ENCODE measurements at places on chromosomes 5 and 9. TPM values are rescaled to one million over a fixed set of nuclear protein-coding genes. Genes with fewer than 3 reads are reported as not detected.

Gene ZDHHC21
- 5.8 TPM for total RNA-seq

Gene ZNF367
- total RNA-seq = 0.99 TPM

Gene PCDHA1
- not detected for total RNA-seq

Gene SAPCD2
- total RNA-seq = 1.5 TPM

Gene FLT4
- 0.15 TPM for total RNA-seq

Gene UBLCP1
- 20.9 TPM for total RNA-seq

Gene CTXN3
- not detected for total RNA-seq

Gene IFNK
- not detected for total RNA-seq

Gene PCDHB16
- total RNA-seq = 0.15 TPM

Gene PCDHGA9
- 8.0 TPM for total RNA-seq

Gene RNF180
- 2.0 TPM for total RNA-seq

Gene DUSP1
- total RNA-seq = 63.5 TPM

Gene NPR3
- total RNA-seq = 82.2 TPM

Gene CTSL
- total RNA-seq = 1,131 TPM

Gene CCL19
- not detected for total RNA-seq

Gene ABL1
- total RNA-seq = 107 TPM

All from smooth muscle cell of trachea (primary cell).